ENCODE measurements at places on chromosomes 5 and 9. TPM values are rescaled to one million over a fixed set of nuclear protein-coding genes. Genes with fewer than 3 reads are reported as not detected.

DNA sequence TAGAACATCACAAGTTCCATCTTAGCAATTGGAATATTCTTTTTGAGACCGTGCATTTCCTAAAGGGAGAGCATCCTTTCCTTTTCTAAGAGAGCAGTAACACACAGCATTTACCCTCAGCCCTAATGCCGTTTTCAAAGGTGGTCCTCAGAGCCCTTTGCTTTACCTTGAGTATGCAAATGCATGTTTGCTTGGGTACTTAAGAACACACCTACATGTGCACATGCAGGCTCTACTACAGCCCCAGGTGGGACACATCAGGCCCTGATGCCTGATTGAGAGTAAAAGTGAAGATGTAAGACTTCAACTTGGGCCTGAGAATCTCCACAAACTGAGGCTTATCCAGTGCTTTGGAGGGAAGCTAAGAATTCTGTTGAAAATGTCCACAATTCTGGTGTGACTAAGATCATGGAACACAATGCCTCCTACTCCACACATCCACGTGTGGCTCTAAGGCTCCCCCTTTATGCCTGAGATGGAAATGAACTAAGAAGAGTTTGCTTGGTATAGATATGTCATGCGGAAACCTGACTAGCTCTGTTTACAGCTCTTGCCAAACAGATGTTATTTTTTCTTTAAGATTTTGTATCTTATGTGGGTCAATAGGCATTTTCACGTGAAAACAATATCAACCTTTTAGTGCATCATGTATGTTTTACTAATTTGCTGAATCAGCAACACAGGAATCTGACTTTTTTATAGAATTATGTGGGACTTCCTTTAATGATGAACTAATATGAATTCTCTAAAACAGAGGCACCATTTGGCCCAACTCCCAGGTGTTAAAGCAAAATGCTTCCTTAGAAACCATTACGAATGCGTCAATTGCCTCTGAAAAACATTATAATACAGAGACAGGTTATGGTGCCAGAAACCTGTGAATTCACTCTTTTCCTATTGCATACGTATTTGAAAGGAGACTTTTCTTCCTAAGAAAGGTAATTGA, 48.9 kb upstream of the SLC2A8 start:
- peak; percentile 47 for DNase-seq

GRCh38 chr5:94540856-94541494, 77.4 kb downstream of the KIAA0825 start:
- DNase-seq, result peak; percentile 64

DNA sequence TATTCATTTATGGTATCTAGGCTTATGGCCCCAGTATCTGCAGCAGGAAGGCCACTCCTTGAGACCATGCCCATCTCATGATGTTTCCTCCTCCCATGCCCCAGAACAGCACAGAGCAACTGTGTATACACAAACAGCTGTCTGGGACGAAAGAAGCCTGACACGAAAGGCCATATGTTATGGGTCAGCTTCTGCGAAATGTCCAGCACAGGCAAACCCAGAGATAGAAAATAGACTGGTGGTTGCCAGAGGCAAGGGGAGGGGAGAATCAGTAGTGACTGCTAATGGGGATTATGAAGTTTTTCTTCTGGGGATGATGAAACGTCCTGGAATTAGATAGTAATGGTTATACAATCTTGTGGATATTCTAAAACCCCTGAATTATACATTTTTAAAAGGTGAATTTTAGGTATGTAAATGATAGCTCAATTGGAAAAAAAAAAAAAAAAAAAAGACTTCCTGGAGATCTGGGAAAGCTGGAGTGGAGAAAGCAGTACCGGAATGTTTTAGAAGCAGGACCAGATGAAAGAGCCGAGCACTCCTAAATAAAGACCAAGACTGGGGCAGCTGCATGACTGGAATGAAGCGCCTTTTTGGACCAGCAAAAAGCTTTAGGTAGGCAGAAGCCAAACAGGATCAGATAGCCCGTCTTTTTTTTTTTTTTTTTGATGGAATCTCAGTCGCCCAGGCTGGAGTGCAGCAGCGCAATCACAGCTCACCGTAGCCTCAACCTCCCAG, 29.2 kb downstream of the PCDHGC5 start:
- no peak for DNase-seq

- peak; percentile 8 for DNase-seq
Observed at GRCh38 chr9:108579757-108580439, 275.9 kb downstream of the ACTL7B start.

- peak; percentile 27 for DNase-seq
Observed at GRCh38 chr5:179187681-179188575, 127.8 kb downstream of the ZNF354C start.

GRCh38 chr5:158921441-158922262, 178.1 kb downstream of the EBF1 start:
- no peak for DNase-seq

DNA sequence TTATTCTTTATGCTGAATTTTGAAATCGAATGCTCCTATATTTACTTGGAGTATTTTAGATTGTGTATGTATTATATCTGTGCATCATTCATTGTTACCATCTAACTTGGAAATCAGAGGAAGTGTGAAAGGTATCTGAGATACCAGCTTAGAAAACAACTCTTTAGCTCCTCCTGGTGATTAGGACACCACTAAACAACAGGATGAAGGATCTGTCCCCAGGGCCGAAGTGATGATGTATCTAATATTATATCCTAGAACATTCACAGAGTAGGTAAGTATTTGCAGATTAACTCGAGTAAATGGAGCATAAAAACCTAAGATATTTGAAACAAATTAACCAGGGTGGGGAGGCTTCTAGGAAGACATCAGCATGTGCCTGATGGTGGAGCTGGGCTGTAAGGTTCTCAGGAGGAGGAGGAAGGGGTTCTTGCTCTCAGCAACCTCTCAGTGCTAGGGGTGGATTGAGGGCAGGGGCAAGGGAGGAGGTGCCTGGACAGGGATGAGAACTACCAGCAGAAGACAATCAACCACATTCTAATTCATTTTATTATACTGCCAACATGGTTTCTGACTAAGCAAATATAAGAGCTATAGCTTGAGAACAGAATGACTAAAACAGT, 2.6 kb upstream of the NFIL3 start:
- DNase-seq, result peak; percentile 65

DNA sequence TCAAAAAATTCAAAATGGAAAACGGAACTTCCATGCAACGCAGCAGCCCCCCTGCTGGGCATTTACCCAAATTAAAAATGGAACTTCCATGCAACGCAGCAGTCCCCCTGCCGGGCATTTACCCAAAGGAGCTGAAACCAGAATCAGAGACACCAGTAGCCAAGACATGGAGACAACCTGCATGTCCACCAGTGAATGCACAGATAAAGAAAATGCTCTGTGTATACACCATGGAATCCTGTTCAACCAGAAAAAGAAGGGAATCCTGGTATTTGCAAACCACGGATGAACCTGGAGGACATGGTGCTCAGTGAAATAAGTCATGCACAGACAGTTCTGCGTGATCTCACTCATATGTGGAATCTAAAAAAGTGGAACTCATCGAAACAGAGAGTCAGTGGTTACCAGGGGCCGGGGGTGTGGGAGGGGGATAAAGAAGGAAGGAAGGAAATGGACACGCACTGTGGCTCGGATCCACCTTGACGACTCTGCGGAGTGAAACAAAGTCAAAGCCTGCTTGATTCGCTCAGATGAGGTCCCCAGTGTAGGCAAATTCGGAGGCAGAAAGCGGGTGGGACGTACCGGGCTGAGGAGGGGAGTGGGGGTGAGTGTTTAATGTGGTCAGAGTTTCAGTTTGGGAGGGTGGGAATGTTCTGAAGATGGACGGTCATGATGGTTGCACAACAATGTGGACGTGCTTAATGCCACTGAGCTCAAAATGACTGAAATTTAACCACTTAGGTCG, 40.2 kb upstream of the EXOC3 start:
- no peak for DNase-seq

DNA sequence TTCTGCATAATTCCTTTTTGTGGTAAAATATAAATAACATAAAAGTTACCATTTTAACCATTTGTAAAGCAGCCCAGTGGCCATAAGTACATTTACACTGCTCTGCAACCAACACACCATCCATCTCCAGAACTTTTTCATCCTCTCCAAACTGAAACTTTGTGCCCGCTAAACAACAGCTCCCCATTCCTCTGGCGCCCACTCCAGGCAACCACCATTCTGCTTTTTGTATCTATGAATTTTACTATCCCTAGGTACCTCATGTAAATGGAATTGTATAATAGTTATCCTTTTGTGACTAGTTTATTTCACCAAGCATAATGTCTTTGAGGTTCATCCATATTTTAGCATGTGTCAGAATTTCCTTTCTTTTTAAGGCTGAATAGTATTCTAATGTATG, 141.1 kb downstream of the DMXL1 start:
- DNase-seq, result peak; percentile 6

DNA sequence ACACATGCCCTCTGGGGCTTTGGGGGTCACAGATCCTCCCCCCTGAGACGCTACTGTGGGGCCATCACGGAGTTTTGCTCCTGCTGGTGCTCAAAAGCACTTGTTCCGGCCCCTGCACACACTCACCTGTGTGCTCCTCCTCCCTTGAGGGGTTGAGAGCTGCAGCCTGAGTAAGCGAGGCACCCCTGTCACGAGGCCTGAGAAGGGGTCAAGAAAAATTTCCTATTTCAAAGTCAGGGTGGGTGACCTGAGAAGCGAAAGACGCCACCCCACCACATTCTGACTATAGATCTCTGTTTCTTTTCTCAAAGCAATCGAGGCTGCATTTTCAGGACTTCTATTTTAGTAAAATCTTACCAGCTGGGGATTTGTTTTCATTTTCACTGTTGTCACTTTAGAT, 138.5 kb downstream of the DCP2 start:
- DNase-seq, result no peak

GRCh38 chr5:1737790-1738405, 61.7 kb downstream of the MRPL36 start:
- DNase-seq, result peak; percentile 63

DNA sequence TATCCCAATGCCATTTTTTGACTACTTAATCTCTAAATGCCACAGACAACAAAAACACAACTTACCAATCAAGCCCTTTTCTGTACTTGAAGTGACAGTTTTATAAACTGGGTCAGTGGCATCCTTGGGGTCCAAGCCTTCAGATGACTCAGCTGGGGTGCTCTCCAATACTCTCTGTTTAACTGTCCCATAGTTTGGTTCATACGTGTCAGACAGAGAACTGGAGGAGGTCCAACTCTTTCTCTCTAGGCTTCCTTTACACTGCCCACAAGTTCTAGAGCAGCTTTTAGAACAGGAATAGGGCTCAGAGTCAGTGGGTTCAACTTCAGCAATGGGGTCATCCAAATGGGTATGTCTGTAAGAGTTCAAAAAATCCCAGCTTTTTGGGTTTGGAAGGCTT, 166.9 kb downstream of the CDC42SE2 start:
- no peak for DNase-seq

DNA sequence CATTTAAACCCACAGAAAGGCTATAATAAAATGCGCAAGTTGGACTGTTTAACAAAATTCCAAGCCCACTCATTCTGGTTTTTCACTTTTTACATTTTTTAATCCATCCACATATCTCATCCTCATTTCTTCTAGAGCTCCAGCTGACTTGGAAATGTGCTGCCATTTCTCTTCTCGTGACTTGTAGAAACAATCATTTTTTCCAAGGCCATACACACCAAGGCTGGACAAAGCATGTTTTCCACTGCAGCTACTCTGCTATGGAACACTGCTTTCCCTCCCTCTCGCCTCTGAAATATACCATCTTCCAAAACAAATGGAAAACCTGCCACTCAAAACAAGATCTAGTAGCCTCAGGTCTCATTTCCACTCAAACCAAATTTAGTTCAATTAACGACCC, 141.1 kb downstream of the ESM1 start:
- no peak for DNase-seq

DNA sequence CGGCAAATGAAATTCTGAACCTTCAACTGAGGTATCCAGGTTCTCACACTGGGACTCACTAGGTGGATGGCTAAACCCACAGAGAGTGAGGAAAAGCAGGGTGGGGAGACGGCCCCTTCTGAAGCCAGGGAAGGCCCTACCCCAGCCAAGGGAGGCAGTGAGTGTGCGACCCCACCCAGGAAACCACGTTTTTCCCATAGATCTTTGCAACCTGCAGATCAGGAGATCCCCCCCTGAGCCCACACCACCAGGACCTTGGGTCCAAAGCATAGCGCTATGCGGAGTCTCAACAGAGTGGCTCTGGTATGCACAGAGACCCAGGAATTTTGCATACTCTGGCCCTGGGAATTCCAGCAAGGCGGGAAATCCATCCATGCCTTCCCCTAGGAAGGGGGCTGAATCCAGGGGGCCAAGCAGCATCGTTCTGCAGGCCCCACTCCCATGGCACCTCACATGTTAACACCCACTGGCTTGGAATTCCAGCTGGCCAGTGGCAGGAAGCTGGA, 19.9 kb downstream of the DTWD2 start:
- peak; percentile 35 for DNase-seq

DNA sequence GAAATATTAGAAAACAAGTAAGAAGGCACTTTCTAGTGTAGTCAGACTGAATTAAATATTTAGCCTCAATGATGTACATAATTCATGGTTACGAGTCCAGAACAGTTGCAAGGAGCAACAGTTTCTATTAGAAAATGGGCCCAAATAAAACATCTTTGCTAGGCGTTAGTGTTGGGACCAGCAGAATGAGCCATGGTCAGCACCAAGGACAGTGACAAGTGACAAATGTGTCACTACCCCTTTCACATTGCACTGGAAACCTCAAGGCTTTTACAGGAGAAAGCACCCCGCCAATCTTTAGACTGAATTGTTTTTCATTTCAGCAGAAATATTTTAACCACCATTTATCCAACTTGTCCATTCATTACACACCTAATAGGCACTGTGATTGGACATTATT, 301.3 kb upstream of the ADCY2 start:
- DNase-seq, result peak; percentile 78

- DNase-seq, result no peak
Observed at GRCh38 chr5:72871366-72872024, 55.0 kb downstream of the TNPO1 start.

GRCh38 chr9:99416007-99416406, 193.9 kb downstream of the SEC61B start:
- no peak for DNase-seq

GRCh38 chr5:118247458-118247857, 740.9 kb downstream of the DTWD2 start:
- DNase-seq, result no peak

GRCh38 chr5:1224631-1225030, 550 bp upstream of the SLC6A18 start:
- no peak for DNase-seq

GRCh38 chr5:96565582-96566265, 96.5 kb upstream of the CAST start:
- peak; percentile 51 for DNase-seq

The STOML2 gene
- 109 TPM for polyA plus RNA-seq

The PCDH1 gene
- 26.2 TPM for polyA plus RNA-seq

The PHF24 gene
- 0.05 TPM for polyA plus RNA-seq

The SPINK6 gene
- not detected for polyA plus RNA-seq

The ALDH7A1 gene
- 184 TPM for polyA plus RNA-seq

Measured in GM23338 (cell line).